CD4-positive, alpha-beta T cell treated with Interleukin-4 for 4 hours (primary cell): ENCODE measurements at places on chromosomes 2 and 18.

GRCh38 chr2:18925296-18925695 is 335.9 kb upstream of the NT5C1B start:
- no peak for DNase-seq

GRCh38 chr2:189096769-189097447 is 82.7 kb downstream of the COL5A2 start:
- DNase-seq = no peak

DNA sequence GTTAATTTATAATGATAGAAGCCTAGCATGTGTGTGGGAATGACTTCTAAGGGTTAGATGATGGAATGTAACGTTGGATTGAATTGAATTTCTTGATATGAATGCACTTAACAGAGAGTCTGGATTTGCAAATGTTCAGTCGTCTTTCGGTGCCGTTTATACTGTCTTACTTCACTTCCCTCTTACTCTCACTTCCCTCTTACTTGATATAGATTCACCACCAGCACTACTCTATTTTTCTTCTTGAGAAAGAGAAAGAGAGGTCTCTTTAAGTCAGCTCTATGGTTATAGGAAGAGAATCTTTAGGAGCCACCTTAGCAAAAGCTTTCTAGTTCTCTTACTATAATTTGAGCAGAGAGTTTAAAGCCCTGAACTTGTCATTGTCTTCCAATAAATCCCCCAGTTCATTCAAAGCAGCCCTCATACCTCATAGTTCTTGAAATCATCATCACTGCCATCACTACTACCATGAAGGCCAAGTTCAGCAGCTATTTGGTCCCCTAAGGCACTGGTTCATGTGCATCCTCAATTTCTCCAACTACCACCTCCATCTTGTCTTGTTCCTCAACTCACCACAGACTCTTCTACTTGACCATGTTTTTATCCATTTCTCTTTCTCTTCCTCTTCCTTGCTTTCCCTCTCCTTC is 501.7 kb upstream of the TCF4 start:
- no peak for DNase-seq

DNA sequence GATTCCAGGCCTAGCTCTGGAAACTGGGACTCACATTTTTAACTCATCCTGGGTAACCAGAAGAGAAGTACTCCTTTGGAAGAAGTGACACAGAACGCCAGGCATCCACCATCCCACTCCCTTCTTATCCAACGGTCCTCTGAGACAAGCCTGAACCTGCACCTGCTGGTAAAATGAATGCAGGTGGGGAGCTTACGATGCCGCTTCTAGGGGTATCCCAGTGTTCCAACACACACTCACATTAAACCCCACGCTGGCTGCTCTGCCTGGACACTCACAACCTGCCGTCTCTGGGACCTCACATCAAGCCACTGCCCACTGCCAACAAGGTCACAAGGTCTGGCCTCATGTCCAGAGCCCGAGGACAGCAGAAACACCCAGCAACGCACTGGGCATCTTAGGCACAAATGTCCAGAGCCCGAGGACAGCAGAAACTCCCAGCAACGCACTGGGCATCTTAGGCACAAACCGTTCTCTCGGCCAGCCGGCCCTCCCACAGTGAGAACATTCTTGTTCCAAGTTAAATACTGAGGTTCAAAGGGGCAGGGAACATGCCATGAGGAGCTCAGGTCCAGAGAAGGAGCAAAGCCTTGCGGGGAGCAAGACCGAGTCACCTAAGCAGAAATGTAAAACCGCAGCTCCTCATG is 9.9 kb downstream of the SLC66A2 start:
- DNase-seq = no peak

DNA sequence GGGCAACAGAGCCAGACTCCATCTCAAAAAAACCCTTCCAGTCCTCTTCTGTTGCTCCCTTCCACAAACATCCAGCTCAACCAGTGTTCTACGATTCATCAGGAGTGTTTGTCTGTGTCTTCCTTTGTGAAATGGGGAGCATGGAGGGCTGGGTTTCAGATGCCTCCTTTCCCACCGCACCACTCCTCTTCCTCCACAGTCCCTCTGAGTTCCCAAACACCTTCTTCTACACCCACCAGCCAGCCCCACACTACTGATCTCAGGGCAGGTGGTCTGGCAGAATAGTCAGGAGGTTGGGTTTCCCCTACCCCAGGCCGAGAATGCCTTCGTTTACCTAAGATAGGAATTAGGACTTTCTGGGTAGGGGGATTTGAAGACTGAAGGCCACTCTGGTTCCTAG is 36.9 kb downstream of the NGEF start:
- no peak for DNase-seq

GRCh38 chr2:43028188-43028587 is 198.2 kb downstream of the ZFP36L2 start:
- DNase-seq = no peak

GRCh38 chr2:231865222-231865621 is 61.0 kb downstream of the NPPC start:
- DNase-seq = no peak

DNA sequence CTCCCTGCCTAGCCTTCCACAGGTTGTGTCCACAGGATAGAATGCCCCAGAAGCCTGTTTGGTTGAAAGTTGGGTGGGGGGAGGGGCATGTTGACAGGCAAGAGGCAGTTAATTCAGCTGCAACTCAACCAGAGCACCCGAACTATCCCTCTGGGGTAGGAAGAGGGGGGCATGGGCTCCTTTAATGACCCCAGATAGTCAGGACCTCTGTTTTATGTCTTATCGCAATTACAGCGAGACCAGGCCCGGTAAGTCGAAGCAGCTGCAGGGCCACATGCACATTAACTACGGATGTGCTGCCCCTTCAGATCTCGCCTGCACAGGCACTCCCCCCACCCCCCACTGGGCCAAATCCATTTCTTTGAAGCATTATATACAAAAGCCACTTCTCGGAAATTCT is 363.8 kb upstream of the HNRNPA3 start:
- DNase-seq = no peak

DNA sequence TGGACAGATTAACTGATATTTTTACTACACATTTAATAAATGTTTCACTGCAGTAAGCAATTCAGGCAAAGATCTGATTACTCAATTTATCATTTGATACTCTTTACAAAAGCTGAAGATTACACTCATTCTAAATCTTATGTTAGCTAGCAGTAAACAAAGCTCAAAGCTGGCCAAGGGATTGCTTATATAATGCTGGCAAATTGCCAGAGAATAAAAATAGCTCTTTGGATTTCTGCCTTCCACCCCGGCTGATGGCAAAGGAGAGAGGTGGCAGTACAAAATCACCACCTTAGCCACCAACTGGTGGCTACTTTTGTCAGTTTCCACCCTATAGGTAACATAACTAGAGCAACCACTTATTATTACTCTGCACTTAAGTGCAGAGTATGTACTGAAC is 320.5 kb downstream of the FSIP2 start:
- DNase-seq = no peak

- no peak for DNase-seq
Measured at GRCh38 chr2:69755862-69756467, 14.0 kb downstream of the ANXA4 start.

DNA sequence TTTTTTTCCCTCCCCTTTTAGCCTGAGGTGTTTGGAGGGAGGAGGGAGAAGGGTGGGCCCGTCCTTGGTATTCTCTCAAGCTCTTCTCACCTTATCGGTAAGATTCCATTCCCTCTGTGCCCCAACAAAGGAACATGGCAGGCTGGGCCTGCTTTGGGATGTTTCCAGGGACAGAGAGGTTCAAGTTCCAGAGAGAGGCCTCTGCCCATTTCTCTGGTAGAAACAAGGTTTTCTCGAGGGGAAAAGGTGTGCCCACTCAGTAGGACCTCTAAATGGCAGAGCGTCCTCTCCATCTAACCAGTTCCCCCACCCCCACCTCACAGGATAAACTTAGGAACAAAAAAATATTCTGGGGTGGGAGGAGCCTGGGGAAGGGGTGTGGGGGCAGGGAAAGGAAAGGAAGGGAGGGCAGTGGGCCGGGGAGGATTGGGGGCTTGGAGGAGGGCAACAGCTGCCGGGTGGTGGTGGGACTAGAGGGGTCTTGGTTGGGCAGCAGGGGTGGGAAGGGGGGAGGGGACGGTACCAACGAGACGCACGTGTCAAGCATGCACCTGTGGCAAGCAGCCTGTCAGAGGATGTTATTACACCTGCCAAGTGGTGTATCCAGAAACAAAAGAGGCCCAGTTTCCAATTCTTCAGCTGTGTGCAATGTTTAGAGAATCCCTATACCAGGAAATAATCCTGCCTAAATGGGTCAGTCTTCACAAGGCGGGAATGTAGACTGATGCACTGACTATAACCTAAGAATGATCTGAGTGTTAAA is 2.1 kb downstream of the PCBP1 start:
- no peak for DNase-seq

GRCh38 chr2:40418614-40419363 is 33.1 kb downstream of the SLC8A1 start:
- no peak for DNase-seq

- DNase-seq = no peak
Measured at GRCh38 chr2:229153267-229153666, 117.8 kb downstream of the PID1 start.

DNA sequence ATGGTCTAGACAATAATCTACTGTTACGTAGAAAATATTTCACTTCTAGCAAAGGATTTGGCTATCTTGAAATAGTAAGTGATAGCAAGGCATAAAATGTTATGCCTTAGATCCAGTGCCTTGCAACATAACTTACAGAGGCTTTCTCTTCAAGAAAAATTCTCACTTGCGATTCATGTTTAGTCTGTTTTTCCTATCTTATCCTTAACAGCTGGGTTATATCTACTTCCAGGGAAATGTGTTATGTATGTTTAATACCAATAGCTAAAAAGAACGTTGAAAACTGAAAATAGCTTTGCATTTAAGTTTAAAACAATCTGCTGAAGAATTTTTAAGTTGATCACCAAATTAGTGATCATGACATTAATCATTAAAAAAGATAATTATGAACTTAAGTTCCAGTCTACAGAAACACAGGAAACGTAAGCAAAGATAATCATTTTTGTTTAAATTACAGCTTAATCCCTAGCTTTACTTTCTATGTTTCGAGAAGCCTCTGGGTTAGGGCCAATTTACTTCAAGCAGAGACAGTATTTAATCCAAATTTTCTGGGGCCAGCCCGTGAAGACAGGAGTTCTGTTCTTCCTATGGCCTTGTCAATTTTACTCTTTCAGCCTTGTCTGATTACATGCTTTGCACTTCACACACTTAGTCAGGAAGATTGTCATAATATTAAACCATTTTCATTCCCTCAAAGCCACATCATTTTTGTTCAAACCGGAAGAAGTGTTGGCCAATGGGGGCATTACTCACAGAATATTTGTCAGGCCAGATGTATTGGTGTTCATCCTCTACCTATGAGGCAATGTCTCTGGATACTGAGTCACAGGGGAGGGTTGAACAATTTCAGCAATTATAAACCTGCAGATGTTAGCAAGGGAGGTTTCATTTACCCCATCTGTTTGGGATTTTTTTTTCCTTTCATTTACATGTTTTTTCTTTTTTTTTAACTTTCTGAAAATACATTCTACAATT is 1132.9 kb upstream of the ZEB2 start:
- no peak for DNase-seq

GRCh38 chr2:76280686-76281085 is 570.0 kb upstream of the GCFC2 start:
- no peak for DNase-seq

- no peak for DNase-seq
Measured at GRCh38 chr2:42775186-42775585, 11.3 kb upstream of the OXER1 start.

DNA sequence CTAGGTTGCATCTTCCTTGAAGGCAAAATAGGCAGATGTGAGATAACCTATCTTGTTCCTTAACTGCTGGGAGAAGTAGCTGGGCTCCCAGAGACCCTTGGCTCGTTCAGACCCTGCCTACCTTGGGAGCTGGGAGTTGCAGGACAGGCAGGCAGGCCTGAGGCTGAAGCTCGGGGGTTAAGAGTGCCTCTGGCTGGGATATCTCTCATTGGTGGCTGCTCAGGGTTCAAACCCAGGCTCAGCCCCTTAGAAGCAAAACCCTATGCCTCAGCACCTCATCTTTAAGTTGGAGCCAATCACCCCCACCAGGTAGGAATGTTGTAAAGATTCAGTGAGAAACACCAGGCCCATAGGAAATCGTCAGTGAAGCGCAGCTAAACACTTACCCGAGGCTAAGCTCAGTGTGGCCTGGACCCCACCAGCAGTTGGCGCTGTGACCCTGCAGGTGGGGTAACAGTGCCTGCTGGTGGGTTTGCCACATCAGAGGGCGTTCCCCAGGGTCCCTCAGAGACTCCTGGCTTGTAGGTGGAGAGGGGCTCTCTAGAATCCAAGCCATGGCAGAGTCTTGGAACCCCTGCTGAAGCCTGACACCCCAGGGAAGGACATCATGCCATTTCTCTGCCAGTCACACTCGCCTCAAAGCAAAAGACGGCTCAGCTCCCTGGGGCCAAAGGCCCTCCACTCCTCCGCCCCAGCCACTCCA is 54.6 kb upstream of the GPR17 start:
- DNase-seq = peak; percentile 38

GRCh38 chr2:96207073-96207773 is 1.4 kb downstream of the STARD7 start:
- DNase-seq = no peak

DNA sequence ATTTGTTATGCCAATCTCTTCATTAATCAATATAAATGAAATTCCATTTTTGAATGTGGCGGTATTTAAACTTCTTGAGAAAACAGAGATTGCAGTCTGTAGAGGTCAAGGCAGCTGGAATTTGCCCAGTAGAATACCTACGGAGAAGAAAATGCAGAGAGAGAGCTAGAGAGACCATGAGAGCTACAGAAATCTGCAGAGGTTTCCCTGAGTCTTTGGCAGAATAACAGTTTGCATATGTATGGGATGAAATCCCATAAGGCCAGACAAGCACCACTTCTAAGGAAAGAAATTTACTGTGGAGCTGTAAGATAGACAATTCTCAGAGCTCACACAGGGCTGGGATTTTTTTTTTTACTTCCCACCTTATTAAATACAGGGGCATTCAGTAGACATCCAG is 23.6 kb upstream of the TMEFF2 start:
- no peak for DNase-seq

- no peak for DNase-seq
Measured at GRCh38 chr2:86338778-86339295, 1.4 kb upstream of the REEP1 start.
